ENCODE measurements at places on chromosomes 5 and 9.

GRCh38 chr5:173065155-173065554 lies 9.0 kb downstream of the CREBRF start:
- no peak for DNase-seq

DNA sequence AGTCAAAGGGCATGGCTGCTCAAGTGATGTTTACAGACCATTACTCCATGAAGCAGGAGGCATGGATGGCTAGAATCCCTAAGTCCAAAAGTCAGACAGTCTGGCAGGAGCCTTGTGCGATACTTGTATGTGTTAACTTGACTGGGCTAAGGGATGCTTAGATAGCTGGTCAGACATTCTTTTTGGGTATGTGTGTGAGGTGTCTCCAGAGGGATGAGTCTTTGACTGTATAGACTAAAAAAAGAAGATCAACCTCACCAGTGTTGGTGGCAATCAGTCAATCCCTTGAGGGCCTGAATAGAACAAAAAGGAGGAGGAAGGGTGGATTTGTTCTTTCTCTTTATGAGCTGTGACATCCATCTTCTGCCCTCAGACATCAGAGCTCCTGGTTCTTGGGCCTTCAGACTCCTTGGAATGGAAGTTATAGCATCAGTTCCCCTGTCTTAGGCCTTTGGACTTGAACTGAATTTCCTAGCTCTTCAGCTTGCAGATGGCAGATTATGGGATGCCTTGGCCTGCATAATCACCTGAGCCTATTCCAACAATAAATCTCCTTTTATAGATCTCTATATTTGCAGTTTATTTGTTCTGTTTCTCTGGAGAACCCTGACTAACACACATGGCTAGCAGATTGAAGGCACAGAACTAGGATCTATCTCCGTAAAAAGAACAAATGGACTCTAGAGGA lies 9.7 kb upstream of the HSPB3 start:
- no peak for DNase-seq

- DNase-seq, result peak; percentile 67
Measured at GRCh38 chr9:21933281-21933680, 60.9 kb downstream of the CDKN2A start.

DNA sequence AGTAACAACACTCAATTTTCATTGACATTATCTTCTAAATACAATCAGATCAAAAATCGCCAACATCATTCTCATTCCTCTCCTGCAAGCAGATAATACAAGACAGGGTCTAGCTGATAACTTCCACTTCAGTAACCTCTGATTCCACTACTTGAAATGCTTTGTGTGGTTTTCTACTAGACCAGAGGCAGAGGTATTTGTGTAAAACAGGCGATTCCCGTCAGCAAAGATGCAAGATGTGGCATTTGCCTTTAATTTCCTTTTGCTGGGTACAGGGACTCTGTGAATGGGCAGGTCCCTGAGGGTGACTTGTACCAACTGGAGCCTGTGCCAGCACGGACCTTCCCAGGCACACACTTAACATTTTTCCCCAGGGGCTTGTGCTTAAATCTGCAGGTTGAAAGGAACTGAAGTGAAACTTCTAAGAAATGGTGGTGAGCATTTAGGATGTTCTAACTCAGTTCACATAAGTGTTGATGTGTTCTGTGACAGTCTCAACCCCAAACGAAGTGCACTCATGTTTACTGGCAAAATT lies 625.5 kb upstream of the WWC1 start:
- DNase-seq, result no peak

GRCh38 chr9:137202966-137203365 lies 2.4 kb upstream of the TPRN start:
- DNase-seq, result no peak

GRCh38 chr9:120505186-120505585 lies 74.8 kb downstream of the CDK5RAP2 start:
- no peak for DNase-seq

GRCh38 chr9:74006935-74007334 lies 490.2 kb upstream of the RORB start:
- peak; percentile 52 for DNase-seq

DNA sequence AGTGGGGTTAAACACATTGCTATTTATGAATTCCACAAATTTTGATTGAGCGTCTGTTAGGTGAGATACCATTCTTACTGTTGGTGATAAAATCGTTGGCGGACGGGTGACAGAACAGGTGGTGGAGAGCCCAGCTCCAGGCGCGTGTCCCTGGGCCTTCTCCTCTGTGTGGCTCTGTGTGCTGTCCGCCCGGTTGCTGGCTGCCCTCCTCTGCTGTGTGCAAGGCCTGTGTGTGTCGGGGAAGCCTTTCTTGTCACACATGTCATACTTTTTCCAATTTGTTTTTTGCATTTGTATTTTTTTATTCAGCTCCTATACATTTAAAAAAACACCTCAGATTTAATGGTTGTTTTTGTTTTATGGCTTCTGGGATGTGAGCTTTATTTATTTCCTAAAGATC lies 33.9 kb downstream of the TENT4A start:
- no peak for DNase-seq

DNA sequence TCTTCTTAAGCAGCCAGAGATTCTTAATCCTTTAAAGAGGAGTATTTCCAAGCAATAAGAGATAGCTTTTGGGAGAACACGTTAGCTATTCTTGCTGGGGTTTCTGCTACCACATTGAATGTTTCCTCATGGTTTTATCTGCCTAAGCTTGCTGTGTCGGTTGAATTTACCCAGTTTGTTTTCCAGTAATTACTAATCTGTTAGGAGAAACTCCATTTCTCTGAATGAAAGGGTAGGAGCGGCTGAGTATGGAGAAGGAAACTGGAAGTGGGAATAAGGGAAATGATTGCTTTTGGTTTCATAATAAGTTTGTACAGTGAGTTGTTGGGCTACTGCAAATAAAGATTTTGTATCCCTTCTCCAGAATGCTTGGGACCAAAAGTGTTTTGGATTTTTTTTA lies 1.2 kb downstream of the JAK2 start:
- no peak for DNase-seq

DNA sequence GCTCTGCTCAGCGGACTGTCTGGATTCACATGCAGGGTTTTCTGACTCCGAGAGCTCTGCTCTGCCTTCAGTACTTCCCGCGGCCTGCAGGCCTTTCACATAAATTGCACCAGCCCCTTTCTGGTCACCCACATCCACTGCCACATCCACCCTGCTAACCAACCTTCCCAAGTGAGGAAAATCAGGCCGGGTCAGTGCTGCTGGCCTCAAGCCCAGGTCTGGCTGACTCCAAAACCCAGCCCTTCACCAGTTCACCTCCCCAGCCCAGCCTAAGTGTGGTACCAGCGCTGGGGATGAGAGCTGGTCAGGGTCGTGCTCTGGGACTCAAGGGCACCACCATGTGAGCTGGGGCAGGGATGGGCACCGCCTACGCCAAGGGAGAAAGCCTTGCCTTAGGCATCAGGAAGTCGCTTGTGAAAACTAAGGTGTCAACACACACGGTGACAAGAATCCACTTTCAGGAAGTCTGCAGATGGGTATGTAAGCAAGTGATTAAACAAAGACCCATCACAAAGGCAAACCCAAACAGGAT lies 12.3 kb downstream of the LMAN2 start:
- no peak for DNase-seq

GRCh38 chr9:73050065-73050816 lies 97.4 kb upstream of the ALDH1A1 start:
- no peak for DNase-seq

DNA sequence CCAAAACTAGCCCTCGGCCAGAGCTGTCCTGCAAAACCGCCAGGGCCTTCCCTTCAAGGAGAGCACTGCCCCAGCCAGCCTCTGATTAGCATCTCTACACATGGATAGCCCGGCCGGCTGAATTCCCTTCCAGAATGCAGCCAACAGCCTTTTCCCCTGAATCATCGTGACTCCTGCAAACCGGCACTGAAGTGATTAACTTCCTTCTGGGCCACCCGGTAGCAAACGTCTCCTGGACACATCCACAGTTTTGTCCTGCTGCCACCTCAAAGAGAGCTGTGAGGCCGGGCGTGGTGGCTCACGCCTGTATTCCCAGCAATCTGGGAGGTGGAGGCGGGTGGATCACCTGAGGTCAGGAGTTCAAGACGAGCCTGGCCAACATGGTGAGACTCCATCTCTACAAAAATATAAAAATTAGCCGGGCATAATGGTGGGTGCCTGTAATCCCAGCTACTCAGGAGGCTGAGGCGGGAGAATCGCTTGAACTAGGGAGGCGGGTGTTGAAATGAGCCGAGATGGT lies 21.1 kb upstream of the EEIG1 start:
- DNase-seq, result peak; percentile 47

DNA sequence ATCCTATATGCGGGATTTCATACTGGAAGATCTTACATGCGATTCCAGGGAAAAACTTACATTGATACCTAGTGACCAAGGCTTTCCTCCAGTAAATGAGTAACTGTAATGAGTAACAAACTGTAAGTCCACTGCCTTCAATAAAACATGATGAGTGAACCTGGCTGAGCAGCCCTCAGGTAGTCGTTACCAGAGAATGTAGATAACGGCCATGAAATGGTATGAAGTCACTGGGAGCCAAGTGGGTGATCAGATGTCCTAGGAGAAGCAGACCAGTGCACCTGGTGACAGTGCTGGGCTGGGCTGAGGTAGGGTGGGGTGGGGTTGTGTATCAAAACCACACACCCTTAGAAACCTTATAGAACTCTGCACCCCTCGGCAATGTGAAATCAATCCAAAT lies 203.6 kb downstream of the ALDH1A1 start:
- peak; percentile 17 for DNase-seq

- DNase-seq, result no peak
Measured at GRCh38 chr5:137731176-137731575, 4.7 kb downstream of the KLHL3 start.

DNA sequence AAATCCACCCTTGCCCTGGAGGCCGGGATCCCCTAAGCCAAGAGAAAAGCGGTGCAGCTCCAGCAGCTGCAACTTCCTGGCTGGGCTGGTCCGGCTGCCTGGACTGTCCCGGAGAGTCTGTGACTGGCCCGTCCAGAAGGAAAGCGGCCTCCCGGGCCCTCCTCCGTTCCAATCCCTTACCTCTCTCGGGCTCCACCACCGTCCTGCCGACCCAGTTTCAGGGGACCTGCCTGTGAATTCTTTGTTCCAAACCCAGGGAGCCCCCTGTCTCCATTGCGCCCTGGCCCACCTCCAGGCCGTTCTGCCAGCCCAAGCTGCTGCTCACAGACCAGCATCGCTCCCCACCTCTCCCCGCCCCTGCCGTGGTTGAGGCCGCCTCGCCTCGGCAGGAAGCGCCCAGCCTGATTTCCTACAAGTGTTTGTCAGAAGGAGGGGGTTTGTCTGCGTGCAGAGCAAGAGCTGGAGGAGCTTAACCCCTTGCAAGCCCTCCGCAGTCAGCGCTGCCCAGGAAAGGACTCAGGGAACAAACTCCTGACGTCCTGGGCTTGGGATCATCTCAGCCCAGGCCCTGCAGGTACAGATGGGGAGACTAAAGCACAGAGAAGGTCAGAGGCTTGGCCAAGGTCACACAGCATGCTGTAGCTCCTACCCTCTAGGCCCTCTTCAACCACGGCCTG lies at the start of gene AKNA:
TSS of gene AKNA (minus strand) at position 303 of the 677 bp plus-strand sequence. CDS start 6,649 bp downstream, outside the sequence.
- DNase-seq, result peak; percentile 31

DNA sequence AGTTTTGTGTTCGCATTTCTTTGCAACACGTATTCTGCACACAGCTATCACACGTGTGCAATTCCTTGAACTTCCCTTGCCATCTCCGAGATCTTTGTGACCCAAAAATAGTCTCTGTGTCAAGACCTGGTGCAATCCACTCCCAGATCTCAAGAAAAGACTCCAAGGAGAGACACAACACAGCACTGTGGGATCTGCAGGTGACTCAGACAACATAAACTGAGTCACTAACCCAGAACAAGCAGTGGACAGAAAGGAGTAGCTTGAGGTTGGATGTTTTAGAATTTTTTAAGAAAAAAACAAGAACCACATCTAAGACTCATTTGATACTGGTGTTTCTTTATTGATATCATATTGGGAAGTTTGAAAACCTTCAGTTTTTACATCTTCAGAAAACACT lies 396.9 kb downstream of the AGTPBP1 start:
- DNase-seq, result peak; percentile 59

DNA sequence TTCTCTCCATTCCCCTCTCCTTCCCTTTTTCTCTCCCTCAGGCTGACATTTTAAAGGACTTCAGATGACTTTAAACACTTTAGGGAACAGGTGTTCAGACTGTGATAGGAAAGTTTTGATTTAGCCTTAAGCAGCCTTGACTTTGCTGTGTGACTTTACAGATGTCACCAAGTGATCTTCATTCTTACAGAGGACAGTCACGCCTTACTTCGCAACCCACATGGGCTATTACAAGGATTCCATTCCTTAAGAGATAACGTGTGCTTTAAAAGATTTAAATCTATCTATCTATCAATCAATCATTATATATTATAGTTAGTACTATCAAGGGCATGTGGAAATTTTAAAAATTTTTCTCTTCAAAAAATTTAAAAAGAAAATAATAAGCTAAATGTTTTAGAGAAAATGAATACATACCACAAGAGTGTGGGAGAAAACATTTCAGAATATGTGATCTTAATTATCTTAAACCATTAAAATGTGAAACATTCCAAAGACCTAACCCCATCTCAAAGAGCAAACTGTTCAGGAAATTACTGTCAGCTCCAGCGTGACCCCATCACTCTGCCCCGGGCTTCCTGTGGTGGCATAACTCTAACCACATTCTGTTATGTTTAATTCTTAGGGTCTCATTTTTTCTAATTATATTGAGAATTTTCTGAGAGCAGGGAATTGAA lies 530.5 kb downstream of the SEMA5A start:
- DNase-seq, result no peak

GRCh38 chr5:72648480-72648879 lies 141.3 kb upstream of the ZNF366 start:
- DNase-seq, result no peak

- no peak for DNase-seq
Measured at GRCh38 chr5:60826653-60827052, 17.4 kb downstream of the ELOVL7 start.

- DNase-seq, result peak; percentile 52
Measured at GRCh38 chr5:94153736-94154450, 412.5 kb upstream of the POU5F2 start.

- DNase-seq, result no peak
Measured at GRCh38 chr5:171127314-171127713, 181.7 kb upstream of the TLX3 start.

GRCh38 chr5:34957857-34958690 lies 28.7 kb downstream of the DNAJC21 start:
- peak; percentile 32 for DNase-seq

DNA sequence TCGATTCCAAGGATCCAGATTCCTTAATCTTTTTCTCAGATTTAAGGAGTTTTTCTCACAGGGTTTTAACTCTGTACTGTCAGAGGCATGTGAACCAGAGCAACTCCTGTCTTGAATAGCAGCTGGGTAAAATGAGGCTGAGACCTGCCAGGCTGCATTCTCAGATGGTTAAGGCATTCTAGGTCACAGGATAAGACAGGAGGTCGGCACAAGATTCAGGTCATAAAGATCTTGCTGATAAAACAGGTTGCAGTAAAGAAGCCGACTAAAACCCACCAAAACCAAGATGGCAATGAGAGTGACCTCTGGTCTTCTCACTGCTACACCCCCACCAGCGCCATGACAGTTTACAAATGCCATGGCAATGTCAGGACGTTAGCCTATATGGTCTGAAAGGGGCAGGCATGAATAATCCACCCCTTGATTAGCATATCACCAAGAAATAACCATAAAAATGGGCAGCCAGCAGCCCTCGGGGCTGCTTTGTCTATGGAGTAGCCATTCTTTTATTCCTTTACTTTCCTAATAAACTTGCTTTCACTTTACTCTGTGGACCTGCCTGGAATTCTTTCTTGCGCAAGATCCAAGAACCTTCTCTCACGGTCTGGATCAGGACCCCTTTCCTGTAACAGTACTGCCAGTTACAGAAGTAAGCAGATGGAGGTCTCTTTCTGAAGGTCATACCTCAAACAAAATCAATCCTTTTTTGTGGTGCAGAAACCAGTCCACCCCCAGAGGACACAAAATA lies 87.1 kb downstream of the SLC38A9 start:
- no peak for DNase-seq

Measured in bronchial epithelial cell (primary cell).